Stimulated activated CD4-positive, alpha-beta T cell treated with anti-CD3 and anti-CD28 coated beads, Interleukin-1b, Interleukin-23, amount 100 ng/mL, for 1 hour (primary cell): ENCODE measurements at places on chromosomes 11 and 22.

DNA sequence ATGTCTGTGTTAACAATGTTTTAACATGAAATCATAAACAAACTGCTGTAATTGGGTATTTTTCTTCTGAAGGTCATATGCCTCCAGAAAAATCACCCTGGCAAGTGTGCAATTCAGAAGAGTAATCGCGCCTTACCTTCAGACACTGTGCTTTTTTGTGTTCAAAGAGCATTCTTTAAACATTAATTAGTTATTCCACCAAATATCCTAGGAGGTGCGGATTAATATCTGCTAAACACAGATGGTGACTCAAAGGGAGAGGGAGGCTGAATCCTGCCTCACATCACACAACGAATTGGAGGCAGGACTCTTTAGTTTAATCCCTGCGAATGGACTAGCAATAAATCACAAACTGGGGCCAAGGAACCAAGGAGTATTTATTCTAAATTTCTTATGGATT lies 213.0 kb downstream of the NTM start:
- DNase-seq: no peak

DNA sequence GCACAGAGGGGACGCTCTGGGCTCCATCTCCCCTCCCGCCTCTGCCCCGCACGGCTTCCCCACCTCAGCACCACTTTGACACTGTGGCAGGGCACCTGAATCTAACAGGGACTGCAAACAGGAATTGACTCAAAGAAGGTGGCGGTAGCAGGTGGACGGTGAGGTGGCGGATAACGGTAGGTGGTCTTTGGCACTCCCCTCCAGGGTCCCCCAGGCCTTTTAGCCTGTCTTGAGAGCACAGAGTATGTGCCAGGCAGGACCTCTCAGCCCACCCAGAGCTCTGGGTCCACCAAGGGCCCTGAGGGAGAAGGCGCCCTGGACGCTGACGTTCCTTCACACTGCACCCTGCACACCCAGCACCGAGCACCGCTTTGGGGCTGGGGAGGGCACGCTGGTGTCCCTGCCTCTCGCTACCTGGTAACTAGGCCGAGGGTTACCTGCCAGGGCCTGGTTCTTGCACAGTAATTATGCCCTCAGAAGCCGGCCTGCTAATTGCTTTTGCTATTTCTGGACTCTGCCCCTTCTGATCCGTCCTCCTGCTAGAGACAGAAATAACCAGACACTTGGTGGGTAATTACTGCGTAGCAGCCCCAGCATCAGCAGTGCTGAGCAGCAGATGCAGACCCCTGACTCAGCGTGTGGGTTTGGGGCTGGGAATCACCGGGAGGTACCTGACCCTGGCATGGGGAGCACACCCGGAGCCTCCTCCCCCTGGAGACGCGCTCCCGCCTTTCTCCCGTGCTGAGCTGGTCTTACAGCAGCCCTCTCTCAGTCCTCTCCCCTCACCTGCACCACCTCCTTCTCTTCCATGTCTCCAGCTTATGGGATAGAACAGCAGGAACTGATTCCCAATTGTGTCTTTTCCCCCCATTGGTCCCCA lies 103.3 kb upstream of the B3GAT1 start:
- DNase-seq: no peak

GRCh38 chr22:25202290-25202921 lies 2.7 kb downstream of the CRYBB3 start:
- peak; percentile 30 for DNase-seq

- DNase-seq: no peak
These were observed 4.3 kb upstream of the TRIM44 start for GRCh38 chr11:35658020-35658948.

GRCh38 chr11:111748035-111748804 lies 18.0 kb downstream of the PPP2R1B start:
- no peak for DNase-seq

DNA sequence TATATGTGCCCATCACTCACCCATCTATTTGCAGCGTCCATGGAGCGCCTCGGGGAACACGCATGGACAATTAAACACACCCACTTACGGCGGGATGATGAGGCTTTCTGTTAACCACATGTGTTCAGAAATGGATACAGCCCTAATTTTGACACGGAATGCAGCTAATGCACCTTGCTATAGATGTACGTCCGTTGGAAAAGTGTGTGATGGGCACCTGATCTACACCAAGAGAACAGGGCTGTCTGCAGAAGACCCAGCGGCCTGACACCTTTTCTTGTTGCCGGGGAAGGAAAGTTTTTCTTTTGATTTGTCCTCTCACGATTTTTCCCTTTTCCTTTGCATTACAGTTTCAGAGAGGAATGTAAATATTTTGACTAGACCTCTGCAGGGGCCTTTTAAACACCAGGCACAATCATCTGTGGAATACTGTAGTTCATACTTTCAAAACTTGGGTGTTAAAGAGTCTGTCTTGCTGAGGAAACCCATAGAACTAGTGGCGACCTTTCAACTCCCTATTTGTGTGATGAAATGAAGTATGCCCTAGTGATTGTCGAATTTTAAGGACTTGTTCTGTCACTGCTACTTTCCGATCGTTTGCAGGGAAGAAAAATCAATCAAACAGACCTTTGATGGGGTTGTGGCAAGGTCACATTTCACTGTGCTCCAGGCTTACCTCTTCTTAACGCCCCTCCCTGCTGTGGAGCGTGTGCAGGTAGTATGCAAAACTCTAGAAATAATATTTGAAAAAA lies 16.5 kb upstream of the PAX6 start:
- no peak for DNase-seq

- DNase-seq: no peak
These were observed 2.3 kb downstream of the RASL10A start for GRCh38 chr22:29313126-29313575.

GRCh38 chr11:125350206-125351032 lies 145.6 kb downstream of the FEZ1 start:
- no peak for DNase-seq

DNA sequence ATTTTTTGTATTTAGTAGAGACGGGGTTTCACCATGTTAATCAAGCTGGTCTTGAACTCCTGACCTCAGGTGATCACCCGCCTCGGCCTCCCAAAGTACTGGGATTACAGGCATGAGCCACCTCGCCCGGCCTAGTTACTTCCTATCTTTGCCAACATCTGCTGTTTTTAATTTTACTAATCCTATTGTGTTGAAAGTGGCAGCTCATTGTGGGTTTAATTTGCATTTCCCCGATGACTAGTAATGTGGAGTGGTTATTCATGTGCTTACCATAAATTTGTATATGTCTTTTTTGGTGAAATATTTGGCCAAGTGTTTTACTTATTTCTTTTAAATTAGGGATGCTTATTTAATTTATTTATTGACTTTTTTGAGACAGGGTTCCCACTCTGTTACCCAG lies 74.2 kb upstream of the SLC25A18 start:
- no peak for DNase-seq

DNA sequence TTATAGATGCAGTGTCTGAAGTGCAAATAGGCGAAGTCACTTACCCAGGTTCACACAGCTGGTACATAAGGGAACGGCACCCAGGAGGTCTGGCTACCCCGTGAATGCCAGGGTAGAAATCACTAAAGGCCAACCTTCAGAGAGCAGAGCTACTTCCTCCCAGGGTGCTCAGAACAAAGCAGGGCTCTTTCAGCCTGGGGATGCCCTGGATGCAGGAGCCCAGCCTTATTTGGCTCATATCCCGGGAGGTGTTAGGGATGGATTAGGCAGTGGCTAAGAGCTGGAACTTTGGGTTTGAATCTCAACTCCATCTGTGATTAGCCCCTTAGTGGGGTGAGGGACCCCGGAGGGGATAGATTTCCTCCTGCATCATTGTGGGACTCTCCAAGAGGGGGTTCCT lies 33.1 kb upstream of the ASPHD2 start:
- no peak for DNase-seq

DNA sequence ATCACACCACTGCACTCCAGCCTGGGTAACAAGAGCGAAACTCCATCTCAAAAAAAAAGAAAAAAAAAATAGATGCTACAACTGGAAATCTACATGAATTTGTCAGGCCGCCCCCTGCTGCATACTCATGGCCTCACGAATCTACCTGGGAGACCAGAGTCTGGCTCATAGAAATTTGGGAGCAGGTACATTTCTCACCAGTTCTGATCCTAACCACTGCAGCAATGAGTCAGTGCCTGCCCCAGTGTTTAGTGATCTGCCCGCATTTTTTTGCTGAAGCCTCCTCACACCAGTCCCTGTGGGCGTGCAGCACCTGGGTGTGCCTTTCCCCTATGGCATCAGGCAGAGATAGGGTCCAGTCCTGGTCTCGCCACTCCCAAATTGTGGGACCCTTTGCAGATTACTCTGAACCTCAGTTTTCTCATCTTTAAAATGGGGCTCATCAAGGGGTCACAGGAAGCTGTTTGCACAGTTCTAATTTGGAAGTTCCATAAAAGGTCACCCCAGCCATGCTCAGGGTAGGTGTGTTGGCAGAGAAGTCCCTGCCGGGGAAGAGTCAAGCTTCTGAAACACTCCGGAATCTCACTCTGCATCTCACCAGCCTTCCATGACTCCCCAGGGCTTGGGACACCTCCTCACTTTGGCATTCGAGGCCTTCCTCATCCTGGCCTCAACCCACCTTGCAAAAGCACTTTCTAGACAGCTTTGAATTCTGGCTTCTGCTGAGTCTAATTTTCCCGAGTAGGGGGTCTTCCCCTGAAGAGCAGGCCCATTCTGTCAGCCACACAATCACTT lies 39.3 kb upstream of the LINC01488 start:
- DNase-seq: no peak

DNA sequence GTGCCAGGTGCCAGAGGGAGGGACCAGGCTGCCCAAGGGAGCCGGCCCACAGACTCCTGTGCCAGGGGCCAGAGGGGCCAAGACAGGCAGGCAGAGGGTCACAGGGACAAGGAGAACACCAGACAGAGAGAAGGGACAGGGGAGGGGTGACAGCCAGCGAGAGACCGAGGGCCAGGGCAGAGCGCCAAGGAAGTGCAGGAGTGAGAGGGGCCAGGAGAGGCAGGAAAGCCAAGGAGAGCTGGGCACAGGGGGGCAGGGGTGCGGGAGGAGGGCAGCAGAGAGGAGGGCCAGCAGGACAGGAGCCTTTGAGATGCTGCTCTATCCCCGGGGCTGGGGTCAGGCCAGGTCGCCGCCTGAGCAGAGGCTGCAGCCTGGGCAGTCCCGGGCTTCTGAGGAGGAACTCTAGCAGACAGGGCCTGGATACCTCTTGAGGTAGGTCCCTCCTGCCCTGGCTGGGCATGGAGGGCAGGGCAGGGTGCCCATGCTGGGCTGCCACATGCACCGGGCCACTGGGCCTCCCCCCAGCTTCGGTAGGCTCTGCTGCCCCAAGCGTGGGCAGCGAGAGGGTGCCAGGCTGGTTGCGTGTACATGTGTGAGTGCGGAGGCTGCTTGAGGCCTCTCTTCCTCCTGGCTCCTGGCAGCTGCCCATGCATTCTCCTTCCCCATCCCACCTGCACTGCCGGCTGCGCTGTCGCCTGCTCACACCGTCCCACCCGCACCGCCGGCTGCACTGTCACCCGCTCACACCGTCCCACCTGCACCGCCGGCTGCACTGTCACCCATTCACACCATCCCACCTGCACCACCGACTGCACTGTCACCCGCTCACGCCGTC lies 12.2 kb downstream of the LSP1 start:
- DNase-seq: no peak

DNA sequence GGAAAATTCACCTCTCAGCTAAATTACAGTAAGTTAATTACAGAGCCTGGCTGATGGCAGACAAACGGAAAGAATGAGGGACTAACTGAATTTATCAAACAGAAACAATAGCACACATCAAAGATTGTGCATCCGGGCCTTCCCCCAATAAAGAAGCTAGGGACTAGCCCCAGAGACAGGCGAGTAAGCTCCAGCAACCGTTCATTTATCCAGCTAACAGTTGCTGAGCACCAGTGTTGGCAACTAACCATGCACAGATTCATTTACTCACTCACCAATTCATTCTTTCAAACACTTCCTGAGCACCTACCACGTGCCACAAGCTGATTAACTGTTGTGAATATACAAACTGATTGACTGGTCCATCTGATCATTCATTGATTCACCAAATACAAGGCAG lies 51.2 kb downstream of the SMCO4 start:
- no peak for DNase-seq

- DNase-seq: no peak
These were observed 25.0 kb downstream of the MAML2 start for GRCh38 chr11:96317985-96318384.

- DNase-seq: no peak
These were observed 9.6 kb downstream of the PARVB start for GRCh38 chr22:44033694-44034093.

DNA sequence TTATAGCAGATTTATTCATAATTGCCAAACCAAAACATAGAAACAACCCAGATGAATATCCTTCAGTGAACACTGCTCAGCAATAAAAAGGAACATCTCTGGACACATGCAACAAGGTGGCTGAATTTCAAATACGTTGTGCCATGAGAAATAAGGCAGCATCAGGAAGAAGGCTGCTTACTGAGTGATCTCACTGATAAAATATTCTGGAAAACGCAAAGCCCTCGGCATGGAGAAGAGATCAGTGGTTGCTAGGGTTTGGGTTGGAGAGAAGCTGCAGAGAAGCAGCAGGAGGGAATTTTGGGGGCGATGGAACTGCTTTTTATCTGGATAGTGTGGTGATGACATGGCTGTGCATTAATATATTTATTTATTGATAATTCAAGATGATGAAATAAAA lies 11.0 kb upstream of the SHANK2 start:
- no peak for DNase-seq

GRCh38 chr11:40679276-40679675 lies 780.2 kb downstream of the LRRC4C start:
- no peak for DNase-seq

DNA sequence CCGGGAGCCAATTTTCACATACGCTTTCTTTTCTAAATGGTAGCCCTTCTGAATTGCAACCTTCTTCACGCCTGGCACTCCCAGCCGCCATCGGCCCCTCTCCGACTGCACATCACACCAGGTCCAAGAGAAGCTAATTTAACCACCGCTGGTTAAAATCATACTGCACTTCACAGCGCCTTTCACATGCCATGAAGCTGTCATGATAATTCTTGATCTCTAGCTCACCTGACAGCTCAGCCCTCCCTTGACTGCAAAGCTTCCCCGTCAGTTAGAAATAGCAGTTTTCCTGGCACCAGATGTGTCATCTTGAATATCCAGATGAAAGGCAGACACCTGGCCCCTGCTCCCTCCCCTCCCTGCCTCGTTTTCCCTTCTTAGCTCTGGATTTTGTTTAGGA lies 101.4 kb downstream of the ARL14EP start:
- DNase-seq: no peak
